ENCODE measurements at places on chromosomes 11 and 22.

DNA sequence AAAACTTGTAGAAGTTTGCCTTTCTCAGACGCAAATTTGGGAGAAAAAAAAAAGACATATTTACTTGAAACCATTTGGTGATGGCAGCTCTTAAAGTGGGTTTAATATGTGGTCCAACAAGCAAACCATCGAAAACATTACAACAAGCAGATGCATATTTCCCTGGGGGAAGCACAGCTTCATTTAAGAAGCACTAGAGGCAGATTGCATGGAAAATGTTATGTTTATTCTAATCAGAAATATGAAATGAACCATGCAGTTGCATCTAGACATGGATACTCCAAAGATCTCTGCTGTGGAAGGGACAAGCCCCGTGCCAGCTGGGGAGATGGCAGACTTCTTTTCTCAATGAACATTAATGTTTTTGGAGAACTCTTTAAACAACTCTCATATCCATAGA is 57.4 kb upstream of the PARVA start:
- DNase-seq = no peak

- no peak for DNase-seq
Measured at GRCh38 chr11:35347173-35347878, 72.0 kb downstream of the SLC1A2 start.

GRCh38 chr11:43772733-43773132 is 92.2 kb downstream of the HSD17B12 start:
- no peak for DNase-seq

GRCh38 chr11:35823742-35824298 is 120.0 kb upstream of the LDLRAD3 start:
- no peak for DNase-seq

- DNase-seq = no peak
Measured at GRCh38 chr22:38461414-38462081, 6.3 kb upstream of the KDELR3 start.

- no peak for DNase-seq
Measured at GRCh38 chr22:49756201-49756600, 71.5 kb downstream of the BRD1 start.

- DNase-seq = no peak
Measured at GRCh38 chr22:39985383-39986035, 9.2 kb upstream of the FAM83F start.

DNA sequence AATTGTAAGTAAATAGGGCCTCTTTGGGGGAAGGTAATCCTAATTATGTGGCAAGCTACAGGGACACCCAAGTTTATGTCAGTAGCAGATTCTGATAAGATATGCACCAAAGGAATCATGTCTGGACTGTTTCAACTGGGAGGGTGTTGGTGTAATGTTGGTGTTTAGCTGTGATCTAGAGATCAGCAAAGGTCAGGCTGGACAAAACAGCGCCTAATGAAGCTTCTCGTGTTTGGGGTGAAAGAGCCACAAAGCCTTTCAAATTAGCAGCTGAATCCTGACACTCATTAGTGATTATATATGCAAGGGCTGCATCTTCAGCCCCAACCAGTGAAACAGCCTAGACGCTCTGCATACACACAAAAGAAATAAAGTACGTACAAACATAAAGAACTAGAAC is 106.3 kb downstream of the MPPED2 start:
- no peak for DNase-seq

DNA sequence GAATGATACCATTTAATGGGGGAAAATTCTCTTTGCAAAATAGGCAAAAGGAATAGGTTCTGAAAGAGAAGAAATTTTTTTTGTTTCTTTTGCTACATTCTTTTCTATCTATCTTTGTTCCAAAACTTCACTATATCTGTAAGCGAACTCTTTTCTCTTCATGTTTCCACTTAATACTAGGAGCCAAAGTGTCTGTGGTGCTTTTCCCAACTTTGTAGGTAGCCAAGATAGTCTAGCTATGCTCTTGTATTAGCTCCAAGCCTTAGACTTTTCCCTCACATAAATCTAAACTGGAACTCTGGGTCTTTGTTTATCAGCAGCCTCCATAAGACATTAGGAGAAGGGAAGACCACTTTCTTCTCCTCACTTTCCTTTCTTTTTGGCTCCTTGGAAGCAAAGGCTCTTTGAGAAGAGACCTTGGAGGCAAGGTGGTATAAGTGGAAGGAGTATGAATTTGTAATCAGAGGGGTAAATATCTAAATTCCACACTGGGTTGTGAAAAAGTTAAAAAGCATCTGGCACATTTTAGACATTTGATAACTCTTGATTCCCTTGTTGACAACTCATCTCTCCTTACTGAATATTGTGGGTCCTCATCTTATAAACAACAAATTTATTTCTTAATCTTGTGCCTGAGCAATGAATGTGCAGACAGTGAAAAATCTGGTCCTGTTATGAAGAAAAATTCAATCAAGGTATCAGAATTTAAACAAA is 130.0 kb downstream of the EHF start:
- DNase-seq = no peak

DNA sequence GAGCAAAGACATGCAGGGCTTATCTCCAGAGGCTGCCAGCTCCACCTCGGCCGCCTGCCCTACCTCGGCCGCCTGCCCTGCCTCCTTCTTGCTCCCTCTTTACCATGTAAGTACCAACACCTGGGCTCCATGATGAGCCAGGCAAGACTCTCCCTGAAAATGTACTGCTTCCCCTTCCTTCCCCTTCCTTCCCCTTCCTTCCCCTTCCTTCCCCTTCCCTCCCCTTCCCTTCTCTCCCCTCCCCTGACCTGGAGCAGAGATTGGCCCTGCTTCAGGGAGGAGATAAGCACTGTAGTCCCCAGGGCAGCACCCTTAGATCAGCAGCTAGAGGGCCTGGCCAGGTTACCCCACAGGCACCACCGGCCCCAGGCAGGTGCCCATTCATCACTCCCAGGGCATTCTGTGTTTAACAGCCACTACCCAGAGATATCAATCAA is 25.4 kb upstream of the ADORA2A start:
- no peak for DNase-seq

GRCh38 chr22:34111210-34111824 is 191.0 kb upstream of the LARGE1 start:
- DNase-seq = no peak

DNA sequence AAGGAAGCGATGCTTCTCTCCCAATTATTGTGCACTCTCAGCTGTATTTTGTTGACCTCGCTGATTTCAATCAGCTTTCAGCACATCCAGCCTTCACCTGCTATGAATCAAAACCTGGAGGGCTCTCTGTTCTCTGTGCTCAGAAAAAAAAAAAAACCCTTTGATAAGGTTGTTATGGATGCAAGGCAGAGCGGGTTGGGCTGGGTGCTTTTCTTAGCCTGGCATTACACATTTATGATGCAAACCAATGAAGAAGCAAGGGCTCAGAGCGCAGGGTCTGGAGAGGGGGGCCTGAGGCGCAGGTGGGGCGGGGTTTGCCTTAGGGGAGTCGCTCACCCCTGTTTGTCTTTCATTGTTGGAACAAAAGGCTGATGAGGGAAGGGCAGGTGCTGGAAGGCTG is 86.0 kb upstream of the CADM1 start:
- no peak for DNase-seq

DNA sequence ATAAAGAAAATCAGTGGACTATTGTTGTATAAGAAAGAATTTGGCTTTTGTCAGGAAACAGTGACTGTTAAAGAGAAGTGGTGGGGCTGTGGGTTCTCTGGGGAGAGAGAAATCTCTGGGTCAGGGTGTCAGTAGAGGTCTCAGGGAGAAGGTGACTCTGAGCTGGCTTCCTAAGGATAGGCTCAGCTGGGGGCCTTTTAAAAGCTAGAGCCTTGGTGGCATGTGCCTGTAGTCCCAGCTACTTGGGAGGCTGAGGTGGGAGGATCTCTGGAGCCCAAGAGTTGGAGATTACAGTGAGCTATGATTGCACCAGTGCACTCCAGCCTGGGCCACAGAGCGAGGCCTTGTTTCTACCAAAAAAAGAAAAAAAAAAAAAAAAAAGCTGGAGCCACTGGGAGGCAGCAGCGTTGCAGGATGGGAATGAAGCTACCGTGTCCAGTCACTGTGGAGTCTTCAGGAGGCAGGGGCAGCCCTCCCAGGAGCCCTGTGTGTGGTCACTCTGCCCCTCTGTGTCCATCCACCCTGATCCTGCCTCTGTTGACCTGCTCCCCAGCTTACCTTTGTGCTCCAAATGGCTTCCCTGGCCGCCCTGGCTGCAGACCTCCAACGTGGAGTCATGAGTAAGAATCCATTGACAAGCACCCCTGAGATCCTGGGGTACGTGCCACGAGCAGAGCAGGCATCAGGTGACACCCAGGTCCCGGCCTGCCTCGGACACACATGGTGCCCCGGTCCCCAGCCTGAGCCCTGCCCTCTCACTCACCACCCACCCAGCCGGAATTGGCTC is 5.4 kb upstream of the MIF start:
- no peak for DNase-seq

GRCh38 chr11:112196519-112197087 is 21.3 kb downstream of the BCO2 start:
- DNase-seq = no peak

DNA sequence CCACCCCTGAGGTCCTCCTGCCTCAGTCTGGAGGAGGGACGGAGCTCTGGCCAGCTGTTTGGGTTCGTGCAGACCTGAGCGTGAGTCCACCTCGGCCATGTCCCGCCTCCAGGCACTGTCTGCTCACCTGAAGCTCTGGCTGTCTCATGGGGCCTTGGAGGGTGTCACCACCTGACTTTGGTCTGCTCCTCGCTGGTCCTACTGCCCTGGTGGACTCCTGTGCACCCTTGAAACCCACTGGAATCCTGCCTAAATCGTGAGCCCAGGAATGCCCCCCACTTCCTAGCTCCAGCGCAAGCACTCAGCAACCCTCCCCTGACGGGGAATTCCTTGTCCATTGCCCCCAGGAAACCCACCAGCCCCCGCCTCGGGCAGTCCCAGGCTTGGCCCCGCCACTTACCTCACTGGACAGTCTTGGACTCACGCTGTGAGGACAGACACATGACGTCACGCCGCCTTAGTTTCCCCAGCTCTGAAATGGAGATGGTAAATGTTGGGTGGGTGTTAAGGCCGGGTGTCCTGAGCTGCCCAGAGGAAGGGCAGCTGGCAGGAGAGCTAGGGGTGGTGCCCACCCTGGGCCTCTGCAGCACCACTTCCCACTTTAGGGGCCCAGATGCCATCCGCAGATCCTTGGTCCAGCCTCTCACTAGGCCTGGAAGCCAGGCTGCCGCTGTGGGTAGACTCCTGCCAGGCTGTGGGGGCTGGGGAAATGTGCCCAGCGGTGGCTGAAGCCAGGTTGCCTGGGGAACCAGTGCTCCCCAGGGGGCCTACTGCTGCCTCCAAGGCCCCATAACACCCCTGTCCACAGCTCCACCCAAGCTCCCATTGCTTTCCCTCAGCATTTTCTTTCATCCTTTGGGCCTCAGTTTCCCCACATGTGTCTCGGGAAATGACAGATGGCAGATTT is 18.2 kb upstream of the TBX1 start:
- DNase-seq = no peak

DNA sequence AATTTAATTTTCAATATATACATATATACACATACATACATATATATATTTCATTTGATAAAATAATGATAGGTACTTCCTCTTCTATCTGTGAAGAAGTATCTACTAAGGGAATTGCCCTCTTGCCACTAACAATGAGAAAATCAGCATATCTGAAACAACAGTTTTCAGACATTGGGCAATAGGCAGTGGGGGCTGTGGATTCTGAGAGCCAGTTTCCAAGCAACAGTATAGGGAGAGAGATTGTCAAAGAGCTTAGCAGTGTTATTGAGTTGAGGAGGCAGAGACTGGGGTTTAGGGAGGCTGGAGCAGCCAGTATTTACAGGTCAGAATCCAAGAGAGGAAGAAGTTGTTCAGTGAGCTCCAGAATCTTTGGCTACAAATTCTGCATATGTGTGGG is 119.3 kb downstream of the ARFGAP2 start:
- DNase-seq = no peak

DNA sequence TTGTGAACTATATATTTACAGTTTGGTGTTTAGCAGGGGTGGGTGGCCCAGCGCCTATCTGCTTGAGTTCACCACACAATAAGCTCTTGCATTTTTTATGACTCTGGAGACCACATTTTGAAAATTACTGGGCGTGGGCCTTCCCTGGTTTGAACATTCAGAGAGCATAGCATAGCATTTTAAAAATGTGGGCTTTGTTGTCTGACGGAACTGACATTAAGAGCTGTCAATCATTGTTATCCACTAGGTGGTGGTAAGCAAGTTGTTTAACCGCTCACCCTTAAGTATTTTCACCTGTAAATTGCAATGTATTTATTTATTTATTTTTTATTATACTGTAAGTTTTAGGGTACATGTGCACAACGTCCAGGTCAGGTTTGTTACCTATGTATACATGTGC is 1.0 kb downstream of the NLRP14 start:
- DNase-seq = no peak

DNA sequence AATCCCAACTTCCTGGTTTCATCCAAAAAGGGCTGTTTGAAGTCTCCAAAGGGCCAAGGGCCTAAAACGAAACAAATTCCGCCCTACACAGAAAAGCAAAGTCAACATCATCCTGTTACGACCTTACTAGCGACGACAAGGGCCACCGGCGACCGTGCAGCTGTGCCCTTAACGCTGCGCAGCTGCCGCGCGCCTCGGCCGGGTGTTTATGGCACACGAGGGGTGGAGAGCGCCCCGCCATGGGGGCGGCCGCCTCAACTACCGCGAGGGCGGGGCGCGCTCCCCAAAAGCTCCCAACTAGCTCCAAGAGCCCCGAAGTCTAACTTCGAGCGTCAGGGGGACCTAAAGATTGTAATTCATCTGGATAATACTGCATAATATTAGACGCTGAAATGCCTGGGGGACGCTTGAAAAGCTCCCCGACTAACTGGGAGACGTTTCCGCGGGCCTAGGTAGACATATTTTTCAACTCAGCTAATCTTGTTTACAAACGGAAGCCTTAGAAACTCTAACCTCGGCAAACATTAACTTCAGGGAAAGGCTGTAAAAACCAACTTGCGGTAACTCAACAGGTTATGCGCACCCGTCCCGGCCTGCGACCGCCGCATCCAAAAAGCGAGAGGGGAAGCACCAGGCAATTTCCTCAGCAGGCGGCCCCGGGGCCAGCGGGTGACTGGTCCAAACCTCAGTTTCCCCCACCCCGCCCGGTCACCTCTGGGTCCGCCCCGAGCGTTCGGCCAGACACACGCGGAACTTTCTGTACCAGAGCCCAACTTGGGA is 694 bp downstream of the TMEM123 start:
- no peak for DNase-seq

DNA sequence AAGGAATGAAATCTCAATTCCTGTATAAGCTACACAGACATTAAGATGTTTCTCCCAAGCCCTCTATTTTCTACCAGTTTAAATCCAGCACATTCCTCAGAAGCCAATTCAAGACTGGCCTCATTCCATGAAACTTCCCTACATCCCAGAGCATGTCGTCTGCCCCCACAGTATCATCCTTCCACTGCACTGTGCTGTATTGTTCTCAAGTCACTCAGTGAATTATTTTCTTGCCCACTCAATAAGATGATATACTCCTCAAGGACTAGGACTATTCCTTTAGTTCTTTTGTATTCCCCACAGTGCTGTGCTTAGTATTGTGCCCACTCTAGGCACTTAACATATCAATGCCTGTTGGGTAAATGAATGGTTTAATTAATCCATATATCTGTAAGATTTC is 203.1 kb upstream of the BLID start:
- DNase-seq = no peak
